ENCODE measurements at places on chromosomes 2 and 18. TPM values are rescaled to one million over a fixed set of nuclear protein-coding genes. Genes with fewer than 3 reads are reported as not detected.
A peak's percentile ranks its signal among the peaks of the same experiment; 100 is the strongest.

C2orf66 gene
- total RNA-seq, result not detected

ST6GAL2 gene
- 7.6 TPM for total RNA-seq

TDRD15 gene
- total RNA-seq, result not detected

GALR1 gene
- 0.07 TPM for total RNA-seq

DNA sequence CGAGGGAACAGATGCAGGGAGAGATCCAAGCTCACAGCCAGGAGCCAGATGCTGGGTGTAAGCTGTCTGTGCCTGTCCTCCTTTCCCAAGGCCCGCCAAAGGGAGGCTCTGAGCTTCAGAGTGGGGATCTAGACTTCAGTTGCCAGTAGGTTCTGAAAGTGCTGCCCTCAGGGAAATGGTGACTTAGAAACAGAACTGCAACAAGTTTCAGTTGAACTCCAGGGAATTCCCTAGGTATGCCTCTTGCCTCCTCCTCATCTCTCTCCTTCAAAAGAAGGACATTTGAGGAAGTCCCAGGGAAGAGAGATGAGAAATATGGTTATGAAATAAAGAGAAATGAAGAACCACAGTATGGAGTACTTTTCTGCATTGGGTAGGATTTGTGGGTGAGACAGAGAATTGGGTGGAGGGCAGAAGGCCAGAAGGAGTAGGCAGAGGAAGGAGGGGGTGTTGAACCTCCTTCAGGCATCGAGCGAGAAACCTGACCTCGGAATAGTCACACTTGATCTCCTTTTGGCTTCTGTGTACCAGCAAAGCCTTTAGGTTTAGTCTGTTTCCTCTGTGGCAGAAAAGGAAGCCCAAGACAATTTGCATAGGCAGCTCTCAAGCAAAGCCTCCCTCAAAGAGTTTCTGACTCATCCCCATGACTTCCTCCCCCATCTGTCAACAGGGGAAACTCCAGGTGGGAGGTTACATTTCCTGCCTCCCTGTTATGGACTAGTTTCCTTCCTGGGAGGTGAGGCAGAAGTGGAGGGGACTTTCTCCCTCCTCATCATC lies 45.7 kb downstream of the QPCT start:
- peak; percentile 67 for DNase-seq

GRCh38 chr2:177289824-177290628 lies 25.5 kb upstream of the NFE2L2 start:
- DNase-seq, result no peak

DNA sequence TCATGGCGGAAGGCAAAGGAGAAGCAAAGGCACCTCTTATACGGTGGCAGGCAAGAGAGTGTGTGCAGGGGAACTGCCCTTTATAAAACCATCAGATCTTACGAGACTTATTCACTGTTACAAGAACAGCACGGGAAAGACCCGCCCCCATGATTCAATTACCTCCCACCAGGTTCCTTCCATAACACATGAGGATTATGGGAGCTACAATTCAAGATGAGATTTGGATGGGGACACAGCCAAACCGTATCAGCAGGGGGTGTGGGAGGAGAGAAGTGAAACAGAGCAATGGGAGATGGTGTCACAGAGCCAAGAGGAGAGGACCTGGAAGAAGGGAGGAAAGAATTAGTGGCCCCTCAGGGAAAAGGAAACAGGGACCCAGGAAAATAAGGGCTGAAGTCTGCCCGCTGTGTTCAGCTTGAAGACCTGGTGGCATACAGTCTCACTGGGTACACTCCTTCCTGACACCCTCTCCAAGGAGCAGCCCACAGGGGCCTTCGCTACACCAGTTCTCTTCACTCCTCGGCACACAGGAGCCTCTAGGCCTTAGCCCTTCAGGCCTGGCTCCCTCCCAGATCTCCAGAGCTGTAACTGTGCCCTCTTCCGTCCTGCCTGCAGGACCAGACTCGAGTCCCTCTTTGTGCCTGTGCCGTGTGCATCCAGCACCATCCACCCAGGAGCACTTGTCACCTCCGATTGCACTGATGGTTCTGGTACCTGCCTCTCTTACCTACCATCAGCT lies 262.1 kb downstream of the EIPR1 start:
- no peak for DNase-seq

GRCh38 chr2:189350540-189351209 lies 90.6 kb upstream of the WDR75 start:
- DNase-seq, result no peak

DNA sequence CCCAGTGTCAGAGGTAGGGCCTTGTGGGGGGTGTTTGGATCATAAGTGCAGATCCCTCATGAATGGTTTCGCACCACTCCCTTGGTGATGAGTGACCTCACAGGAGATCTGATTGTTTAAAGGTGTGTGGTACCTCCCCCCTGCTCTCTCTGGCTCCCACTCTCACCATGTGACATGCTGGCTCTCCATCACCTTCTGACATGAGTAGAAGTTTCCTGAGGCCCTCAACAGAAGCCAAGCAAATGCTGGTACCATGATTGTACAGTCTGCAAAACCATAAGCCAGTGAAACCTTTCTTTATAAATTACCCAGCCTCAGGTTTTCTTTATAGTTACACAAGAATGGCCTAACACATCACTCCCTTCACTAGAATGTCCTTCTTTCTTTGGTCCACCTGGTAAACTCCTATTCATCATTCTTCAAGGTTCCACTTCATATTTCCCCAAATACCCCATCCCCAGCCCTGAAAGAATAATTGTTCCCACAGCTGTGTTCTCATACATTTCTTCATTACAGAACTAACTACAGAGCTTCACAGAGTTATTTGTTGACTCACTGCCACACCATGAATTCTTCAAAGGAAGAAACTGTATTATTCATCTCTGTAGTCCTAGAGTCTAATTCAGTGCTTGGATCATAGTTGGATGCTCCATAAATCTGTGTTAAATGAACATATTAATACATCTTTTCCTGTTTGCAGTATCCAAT lies 81.2 kb upstream of the STK17B start:
- no peak for DNase-seq

GRCh38 chr2:170076189-170076588 lies 101.8 kb upstream of the MYO3B start:
- no peak for DNase-seq

GRCh38 chr18:77177009-77177408 lies 44.4 kb upstream of the MBP start:
- DNase-seq, result no peak

- no peak for DNase-seq
These were observed 587.3 kb upstream of the ID2 start for GRCh38 chr2:8094526-8094925.

DNA sequence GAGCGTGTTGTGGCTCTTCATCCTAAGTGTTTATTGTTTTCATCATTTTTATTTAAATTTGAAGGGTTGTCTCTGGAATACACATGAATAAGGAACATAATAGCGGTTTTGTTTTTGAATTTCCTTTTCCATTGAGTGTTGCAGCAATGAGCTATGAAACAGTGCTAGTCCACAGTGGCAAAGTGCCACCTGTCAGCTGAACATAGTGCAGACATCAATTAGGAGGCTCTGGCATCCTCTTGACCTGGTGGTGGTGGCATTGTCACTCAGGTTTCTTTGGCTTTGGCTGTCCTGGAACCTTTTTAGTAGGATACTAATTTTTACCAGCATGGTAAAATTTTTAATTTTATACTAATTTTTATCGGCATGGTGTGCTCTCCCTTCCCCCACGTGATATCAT lies 63.2 kb downstream of the UGGT1 start:
- no peak for DNase-seq
